ENCODE measurements at places on chromosomes 16 and 17.

DNA sequence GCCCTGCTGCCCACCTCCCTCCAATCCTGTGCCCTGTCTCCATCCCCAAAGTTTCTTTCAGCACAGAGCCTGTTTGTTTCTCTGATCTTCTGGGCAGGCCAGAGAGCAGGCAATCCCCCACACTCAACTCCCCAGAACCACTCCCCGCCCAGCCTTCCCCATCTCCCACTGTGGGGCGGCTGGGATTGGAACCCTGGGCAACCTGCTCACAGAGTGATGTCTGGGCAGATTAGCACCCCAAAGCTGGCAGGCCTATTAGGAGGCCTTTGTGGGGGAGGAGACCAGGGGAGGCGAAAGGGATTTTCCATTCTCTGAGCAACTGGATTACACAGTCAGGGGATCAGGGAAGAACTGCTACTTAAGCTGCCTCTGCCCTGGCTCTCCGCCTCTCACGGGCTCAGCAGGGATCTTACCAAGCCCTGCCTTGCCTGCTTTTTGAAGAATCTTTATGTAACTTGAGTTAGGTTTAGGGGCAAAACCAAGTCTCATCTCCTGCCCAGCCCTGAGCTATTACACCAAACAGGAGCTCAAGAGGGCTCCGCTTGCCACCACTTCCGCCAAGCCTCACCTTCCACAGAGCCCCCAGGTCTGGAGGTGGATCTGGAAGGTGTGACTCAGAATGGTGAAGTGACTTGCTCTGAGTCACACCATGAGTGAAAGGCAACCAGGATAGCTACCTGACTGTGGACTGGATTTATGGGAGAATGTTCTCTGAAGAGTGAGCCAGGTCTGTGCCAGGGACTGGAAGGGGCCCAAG lies 16.0 kb upstream of the LHX1 start:
- no peak for DNase-seq

DNA sequence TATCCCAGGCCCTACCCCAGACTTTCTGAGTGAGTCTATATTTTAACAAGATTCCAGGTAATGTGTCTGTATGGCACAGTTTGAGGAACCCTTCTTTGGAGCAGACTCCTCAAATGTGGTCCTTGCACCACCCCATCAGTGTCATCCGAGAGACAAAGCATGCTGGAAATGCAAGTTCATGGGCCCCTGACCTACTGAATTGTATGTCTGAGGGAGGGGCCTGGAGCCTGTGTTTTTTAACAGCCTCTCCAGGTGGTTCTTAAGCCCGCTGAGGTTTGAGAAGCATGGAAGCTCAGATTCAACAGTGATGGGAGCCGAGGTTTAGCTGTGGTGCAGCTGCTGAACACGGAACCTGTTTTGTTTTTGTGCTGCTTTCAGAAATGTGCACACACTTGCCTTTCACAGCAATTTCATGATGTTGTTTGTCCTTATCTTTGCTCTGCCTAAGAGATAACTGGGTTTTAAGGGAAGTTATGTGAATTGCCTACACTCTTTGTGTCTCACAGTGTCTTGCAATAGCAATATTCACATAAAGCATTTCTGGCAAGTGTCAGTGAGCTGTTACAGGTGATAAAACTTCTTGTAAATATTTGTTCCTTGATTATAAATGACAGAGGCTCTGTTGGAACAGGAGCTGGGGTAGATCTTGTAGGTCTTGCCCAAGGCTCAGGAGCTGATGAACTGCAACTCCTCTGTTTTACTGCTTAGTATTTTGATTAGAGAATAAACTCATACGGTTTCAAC lies 32.0 kb upstream of the IL34 start:
- no peak for DNase-seq

DNA sequence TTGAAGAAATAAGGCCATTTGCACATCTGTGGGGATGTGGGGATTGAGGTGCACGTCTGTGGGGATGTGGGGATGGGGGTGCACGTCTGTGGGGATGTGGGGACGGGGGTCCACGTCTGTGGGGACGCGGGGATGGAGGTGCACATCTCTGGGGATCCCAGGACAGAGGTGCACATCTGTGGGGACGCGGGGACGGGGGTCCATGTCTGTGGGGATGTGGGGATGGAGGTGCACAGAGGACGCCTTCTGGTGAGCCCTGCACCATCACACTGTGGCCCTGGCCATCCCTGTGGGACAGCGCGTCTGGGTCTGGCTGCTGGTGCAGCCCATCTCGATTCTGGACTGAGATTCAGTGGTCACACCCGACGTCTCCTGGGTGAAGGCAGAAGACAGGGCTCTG lies 161.4 kb downstream of the LAT start:
- no peak for DNase-seq

DNA sequence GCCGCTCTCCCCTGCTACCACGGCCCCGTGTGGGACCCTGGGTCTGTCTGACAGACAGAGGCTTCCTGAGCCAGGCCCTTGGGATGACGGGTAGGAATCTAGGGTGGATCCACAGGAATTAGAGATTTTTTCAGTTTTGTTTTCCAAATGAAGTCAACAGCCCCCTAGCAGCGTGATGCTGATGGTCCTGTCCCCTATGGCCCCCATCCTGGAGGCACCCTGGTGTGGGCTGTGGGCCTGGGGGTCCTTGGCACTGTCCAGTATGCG lies 15.5 kb downstream of the CENPX start:
- DNase-seq, result no peak

- DNase-seq, result no peak
Observed at GRCh38 chr16:86611525-86611855, 33.1 kb downstream of the FOXL1 start.

DNA sequence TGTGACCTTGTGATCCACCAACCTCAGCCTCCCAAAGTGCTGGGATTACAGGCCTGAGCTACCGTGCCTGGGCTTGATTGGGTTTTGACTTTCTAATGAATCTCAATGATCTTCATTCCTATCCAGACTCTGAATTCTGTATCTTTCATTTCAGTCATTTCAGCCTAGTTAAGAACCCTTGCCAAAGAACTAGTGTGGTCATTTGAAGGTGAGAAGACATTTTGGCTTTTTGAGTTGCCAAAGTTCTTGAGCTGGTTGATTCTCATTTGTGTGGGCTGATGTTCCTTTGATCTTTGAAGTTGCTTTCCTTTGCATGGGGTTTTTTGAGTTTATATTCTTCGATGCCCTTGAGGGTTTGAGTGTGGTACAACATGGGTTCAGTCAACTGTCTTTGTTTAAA lies 30.6 kb upstream of the TEKT1 start:
- DNase-seq, result no peak

DNA sequence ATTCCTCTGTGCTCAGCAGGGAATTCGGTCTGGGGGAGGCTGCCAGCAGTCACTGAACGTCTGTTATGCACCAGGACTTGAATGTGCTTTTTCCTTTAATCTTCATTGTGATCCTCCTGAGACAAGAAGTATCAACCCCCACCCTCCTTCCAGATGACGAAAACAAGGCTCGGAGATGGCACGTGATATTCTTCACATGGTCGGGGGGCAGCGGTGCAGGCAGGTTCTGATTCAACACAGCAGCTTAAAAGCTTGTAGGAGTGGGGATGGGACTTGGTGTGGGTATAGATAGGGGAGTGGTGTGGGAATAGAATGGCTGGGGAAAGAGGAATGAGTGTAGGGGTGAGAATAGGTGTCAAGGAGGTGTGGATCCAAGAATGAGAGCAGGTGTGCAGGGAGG lies 6.4 kb downstream of the NECAB2 start:
- DNase-seq, result no peak

DNA sequence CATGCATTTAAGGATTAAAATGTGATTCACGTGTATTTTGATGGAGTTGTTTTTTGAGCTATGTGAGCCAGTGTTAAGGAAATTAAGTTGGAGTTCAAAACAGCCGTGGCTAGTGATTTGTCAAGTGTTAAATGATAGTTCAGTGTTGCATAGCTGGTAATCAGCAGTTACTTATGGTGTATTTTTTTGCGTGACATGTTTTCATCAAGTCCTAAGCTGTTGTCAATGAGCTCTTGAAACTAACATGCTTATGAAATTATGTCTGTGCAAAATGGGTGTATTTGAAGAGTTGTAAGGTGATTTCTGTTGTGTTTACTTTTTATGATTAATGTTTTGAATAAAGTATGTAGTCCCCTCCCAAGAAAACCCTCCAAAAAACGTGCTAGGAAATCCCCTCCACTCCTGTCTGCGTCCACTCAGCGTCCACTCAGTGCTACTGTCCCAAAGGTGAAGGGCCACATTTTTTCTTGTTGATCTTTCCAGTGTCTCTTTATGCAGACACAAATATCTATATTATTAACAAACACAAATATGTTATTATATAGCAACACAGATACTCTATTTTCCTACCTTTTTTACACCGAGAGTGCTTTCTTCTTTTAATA lies 30.0 kb downstream of the USP10 start:
- DNase-seq, result no peak

GRCh38 chr16:50549561-50549915 lies 1.3 kb downstream of the NKD1 start:
- no peak for DNase-seq

- DNase-seq, result no peak
Observed at GRCh38 chr17:18965530-18966236, 13.7 kb downstream of the SLC5A10 start.

DNA sequence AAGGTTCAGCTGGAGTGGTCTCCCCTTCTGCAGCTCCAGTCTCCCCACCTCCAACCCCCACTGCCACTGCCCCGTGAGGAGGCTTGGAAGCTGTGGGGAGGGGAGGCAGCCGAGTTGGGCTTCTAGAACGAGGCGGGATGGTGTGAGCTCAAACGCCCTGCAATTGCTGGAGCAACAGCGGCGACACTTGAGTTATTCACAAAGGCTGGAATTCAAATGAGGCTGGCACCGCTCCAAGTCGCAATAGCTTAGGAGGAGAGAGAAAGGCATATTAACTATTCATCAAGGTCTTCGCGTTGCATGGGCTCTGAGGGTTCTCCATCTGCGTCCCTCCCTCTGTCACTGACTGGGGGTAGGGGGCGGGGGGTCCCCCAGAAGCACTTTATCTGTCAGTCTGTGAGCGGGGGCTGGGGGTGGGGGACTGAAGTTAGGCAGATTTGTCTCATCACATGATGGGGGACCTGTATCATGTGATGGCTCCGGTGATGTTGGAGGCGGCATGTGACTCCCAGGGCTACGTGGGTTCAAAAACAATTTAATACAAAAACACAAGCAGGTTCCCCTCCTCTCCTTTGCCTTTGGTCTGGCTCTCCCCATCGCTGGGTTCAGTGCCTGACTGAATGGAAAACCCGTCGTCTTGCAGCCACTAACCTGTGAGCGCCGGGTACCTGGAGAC lies 70.5 kb downstream of the RBBP6 start:
- no peak for DNase-seq

Data from GF-D8 (cell line).